ENCODE measurements at places on chromosomes 7 and 10.

- DNase-seq, result no peak
These were observed 151.2 kb downstream of the PLXNA4 start for GRCh38 chr7:132424821-132425724.

GRCh38 chr10:73827346-73828089, 16.1 kb upstream of the NDST2 start:
- no peak for DNase-seq

GRCh38 chr10:58780476-58780875, 267.8 kb downstream of the BICC1 start:
- no peak for DNase-seq

DNA sequence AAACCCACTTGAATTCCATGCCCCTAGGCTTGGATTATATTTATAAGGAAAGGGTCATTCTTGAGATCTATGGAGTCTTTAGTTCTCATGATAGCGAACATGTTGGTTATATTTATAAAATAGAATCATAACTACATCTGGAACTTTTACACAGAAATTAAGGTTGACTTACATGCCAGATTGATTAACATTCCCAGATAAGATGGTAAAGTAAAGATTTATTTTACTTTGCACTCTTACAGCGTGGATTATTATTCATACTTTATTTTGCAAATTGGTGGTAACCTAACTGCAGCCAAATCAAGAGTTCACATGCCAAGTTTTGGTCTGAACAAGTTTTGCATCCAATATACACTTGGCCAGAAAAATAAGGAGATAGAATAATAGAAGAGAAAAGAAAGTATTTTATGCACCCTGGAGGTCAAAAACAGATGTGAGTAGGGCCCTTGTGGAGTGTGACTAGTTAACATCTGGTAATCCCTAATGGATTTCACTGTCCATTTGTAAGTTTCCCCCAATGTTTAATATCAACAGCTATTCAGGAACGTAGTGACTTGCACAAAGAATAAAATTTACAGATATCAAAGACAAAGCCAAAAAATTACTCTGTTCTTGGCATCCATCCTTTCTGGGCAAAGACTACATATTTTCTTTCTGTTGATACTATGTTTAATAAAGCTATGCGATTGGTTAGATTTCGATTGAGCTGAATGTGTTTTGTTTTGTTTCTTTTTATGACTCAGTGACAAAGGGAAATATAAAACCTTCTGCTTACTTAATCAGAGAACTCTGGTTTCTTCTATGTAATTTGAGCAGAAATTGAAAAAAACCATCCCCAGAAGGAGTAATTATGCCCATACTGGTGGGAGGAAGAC, 10.1 kb upstream of the TMEM26 start:
- no peak for DNase-seq

- no peak for DNase-seq
These were observed 2.7 kb downstream of the ORAI2 start for GRCh38 chr7:102436118-102436517.

DNA sequence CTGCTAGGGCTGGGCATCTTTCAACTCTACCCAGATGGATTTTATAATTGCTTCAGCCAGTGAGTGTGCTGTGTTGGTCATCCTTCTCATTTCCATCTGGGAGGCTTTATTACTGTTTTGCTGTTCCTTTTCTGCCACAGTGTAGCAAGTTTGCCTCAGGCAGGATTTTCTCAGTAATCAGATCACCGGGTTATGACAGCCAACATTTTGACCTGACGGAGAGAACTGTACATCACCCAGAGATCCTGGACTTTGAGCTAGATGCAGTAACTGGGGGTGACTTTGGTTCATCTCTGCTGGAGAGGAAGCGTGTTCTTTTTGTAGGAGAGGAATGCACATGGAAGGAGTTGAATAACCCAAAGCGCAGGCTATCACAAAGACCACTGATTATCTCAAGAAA, 111.8 kb upstream of the AGR3 start:
- DNase-seq, result no peak

- DNase-seq, result no peak
These were observed 858 bp downstream of the COPS6 start for GRCh38 chr7:100089458-100090196.

DNA sequence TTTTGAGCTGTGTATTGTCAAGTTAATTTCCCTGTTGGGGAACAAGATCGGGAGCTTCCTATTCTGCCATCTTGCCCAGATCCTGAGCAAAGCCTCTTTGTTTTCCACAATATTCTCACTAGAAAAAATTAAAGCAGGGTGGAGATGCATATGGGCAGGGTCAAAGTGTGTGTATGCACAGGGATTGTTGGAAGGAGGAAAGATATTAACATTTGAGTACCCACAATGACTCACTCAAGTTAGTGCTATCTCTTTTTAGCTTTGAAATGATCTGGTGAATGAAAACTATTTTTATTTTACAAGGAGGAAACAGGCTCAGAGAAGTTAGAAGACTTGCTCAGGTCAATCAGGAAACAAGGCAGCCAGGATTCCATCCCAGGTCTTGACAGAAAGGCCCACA, 6.7 kb upstream of the BTBD16 start:
- DNase-seq, result no peak

DNA sequence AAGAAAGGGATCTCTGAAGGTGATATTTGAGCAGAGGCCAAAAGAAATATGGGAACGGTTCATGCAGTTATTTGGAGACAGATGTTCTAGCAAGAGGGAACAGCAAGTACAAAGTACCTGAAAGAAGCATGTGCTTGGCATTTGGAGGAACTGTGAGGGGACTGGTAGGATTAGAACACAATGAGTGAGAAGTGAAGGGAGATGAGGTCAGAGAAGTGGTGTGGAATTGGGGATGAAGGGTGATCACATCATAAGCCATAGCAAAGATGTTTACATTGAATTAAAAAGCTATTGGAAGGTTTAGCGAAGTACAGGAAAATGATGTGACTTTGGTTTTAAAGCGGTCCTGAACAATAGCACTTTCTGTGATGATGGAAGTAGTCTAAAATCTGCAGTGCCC, 402.4 kb upstream of the LRGUK start:
- no peak for DNase-seq

DNA sequence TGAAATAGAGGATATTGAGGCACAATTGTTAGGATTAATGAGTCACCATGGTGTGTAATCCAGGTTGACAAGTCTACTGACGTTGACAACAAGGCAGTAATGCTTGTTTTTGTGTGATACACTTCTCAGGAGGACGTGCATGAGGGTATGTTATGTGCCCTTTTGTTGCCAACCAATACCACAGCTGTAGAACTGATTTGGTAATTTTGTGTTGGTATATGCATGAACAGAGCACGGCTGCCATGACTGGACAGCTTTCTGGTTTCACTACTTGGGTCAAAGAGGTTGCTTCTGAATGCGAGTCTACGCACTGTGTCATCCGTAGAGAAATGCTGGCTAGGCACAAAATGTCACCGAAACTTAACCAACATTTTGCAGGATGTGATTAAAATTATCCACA, 32.9 kb downstream of the PHTF2 start:
- no peak for DNase-seq

GRCh38 chr10:25692761-25693160, 241.3 kb upstream of the MYO3A start:
- no peak for DNase-seq

DNA sequence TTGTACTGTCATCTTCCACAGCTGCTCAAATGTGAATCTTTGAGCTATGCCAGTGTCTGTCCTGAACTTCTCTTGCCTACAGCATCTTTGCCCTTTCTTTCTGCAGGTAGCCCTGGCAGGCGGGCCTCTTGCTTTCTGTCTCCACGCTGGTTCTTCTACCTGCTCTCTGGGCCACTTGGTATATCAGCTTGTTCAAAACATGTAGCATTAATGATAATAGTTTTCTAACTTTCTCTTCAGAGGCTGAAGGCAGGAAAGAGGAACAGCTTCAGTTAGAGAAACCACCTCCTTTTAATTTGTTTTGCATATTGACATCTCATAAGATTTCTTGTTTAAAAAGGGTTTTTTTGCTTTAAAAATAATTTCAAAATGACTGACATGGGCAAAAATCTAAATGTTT, 923 bp upstream of the FGL2 start:
- no peak for DNase-seq

GRCh38 chr10:99393036-99393435, 37.4 kb downstream of the GOT1 start:
- DNase-seq, result no peak

DNA sequence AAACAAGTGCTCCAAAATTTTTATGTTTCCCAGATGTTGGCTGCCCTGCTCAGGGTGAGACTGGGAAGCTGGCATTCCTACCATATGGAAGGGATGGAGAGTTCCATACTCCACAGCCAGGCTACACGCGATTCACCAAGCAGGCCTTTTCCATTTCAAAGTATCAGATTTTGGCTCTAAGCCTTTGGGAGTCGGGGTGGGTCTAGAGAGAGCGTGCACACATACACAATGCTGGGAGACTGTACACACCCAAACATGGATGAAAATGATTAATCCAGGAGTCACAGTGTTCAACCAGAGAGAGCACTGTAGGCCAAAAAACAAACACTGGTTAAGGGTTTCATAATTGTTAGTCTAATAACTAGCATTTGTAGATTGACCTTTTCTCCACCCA, 295.0 kb downstream of the BICC1 start:
- DNase-seq, result no peak

DNA sequence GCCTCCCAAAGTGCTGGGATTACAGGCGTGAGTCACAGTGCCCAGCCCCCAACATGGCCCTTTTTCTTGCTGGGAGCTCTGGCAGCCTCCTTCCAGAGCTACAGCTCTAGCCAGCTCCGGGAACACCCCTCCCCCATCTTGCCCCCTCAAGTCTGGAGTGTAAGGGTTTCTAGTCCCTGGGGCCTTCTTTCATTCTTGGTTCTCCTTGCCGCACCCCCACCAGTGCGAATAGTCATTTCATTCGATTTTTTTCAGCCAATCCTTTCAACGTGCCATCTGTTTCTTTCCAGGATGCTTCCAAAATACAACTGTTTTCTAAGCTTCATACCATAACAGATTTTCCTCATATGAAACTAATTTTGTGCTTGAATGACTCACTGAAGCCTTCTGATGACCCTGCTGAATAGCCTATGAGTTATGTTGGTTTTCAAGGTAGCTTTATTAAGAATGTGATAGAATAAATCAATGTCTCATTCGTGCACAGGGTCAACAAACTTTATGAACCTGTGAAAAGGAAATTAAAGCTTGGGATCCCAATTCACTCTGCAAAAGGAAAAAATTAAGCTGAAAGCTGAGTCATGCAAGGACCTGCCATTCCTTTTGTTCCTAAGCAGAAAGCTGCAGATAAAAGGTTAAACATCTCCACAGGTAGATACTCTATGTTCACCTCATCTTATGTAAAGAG, 38.6 kb downstream of the CDC14C start:
- no peak for DNase-seq

DNA sequence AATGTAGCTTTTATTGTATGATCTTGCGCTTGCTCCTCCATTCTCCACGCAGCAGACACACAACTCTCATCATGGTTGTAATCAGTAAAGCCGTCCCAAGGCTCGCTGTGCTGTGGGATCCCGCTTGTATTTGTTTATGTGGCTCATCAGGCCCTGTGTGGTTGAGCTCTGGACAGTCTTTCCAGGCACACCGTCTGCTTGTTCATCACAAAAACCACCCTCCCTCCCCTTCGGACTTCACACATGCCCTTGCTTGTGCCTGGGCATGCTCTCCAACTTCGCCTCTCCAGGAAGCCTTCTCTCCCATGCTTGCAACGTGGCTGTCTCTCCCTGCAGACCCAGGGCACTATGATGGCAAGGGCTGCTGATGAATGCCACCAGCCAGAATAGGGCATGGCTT, 62.4 kb downstream of the HK1 start:
- no peak for DNase-seq

- peak; percentile 77 for DNase-seq
These were observed 514.8 kb downstream of the DNAJB6 start for GRCh38 chr7:157851501-157852067.
